ENCODE measurements at places on chromosomes 11 and 22.

DNA sequence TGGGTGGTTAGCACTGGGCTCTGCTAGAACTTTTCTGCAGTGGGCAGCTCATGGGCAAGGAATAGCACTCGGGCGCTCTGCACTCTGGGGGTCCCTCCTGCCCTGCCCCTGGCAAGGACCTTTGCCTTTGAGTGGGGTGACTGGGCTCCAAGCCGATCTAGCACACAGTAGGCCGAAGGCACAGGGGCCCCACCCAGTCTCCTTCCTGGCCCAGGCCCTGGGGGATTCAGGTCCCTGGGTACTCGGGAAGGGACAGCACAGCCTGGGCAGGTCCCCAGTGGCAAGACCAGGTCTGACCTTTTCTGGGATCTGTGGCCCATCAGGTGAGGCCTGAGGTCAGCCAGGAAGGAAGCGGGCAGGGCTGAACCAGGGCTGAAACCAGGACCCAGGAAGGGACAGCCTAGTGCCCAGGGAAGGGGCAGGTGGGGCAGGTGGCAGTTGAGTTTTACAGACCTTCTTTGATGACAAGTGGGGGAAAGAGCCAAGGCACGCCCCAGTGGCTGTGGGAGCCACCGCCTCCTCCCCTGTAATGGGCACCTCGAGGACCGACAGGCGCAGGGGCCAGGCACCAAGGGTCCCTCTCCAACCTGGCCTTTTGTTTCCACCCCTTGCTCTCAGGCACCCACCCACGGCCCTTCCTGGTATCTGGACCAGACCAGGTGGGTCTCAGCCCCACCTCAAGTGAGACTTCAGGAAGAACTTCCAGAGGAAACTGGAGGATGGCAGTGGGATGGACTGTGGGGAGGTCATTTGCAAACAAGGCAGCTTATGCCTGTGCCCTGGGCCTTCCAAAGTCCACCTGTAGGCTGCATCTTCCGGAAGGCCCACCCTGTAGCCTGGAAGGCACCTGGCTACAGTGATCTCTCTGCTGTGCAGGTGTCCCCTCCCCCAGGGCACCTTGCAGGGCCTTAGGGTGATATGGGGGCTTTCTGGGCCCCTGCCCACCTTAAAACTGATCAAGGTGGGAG is 883 bp upstream of the AIFM3 start:
- no peak for DNase-seq

GRCh38 chr22:43066134-43066533 is 23.1 kb downstream of the TTLL1 start:
- no peak for DNase-seq

- no peak for DNase-seq
Observed at GRCh38 chr11:65655570-65656332, 7.0 kb downstream of the RELA start.

- DNase-seq = no peak
Observed at GRCh38 chr11:119103793-119104192, 2.1 kb upstream of the DPAGT1 start.

- DNase-seq = peak; percentile 68
Observed at GRCh38 chr22:29080106-29080975, 7.5 kb downstream of the KREMEN1 start.

- DNase-seq = peak; percentile 86
Observed at GRCh38 chr22:46027211-46028105, 50.5 kb upstream of the WNT7B start.

- no peak for DNase-seq
Observed at GRCh38 chr11:14538271-14538925, 18.2 kb upstream of the PSMA1 start.

- no peak for DNase-seq
Observed at GRCh38 chr22:27104449-27104848, 447.1 kb downstream of the MIAT start.

DNA sequence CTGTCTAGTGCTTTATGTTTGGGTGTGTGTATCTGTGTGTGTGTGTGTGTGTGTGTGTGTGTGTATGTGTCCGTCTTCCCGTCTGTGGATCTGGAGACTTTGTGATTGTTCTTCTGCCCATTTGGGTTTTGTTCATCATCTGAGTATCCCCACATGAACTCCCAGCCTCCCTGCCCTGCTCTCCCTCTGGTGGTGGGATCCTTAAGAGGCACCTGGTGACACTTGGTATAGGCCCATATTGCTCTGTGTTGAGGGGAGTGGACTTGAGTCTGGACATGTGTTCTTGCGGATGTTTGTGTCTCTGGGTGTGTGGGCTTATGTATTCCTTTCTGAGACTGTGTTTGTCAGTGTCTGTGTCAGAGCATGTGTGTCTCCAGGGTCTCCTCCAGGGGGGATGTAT is 15.3 kb downstream of the RCOR2 start:
- DNase-seq = no peak

GRCh38 chr11:13114566-13115379 is 105.7 kb downstream of the RASSF10 start:
- peak; percentile 47 for DNase-seq

DNA sequence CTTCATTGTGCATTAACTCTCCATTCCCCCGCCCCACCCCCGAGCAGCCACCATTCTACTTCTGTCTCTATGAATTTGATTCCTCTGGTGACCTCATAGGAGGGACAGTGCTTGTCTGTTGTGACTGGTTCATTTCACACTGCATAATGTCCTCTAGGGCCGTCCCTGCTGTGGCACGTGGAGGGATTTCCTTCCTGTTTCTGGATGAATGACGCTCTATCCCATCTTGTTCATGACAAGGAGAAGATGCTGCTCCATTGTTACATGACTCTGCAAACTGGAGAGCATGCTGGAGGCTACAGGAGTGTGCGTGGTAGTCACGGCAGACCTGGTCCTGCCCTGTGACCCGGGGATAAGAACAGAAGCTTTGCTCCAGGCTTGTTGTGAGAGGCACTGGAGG is 61.3 kb downstream of the RTL6 start:
- peak; percentile 8 for DNase-seq

DNA sequence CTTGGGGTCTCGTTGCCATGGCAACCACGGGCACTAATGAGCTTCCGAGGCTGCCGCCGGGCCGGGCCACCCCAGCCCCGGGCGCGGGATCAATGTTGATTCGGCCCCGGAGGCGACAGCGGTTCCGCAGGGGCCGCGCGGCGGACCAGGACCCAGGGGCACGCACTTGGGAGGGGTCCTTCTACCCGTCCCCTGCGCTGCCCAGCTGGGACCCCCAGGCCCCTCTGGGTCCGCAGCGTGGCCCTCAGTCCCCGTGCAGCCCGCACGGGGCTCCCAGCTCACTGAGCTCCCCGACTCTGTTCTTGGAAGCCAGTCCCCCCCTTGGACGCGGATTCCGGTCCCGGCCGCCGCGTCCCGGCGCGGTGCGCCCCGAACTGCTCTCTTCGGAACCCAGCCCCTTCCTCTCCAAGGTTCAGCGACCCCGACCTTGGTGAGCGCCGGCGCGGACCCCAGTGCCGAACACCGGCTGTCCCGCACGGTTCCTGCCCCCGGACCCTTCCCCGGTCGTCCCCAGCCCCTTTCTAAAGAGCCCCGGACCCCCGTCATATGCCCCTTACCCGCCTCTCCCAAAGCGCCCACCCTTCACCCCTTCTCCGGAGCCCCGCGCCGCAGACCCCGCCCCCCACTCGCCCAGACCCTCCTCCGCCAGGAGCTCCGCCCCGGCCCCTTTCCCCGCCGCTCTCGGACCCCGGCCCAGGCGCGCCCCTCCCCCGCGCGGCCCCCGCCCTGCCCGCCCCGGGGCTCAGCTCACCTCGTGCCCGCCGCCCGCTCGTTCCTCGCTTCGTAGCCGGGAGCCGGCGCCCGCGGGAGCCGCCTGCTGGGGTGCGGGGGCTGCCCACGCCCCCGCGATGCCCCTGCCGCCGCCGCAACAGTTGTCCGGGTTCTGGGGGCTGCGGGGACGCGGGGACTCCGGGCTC is 18.3 kb upstream of the SHISAL1 start:
- DNase-seq = peak; percentile 82

- no peak for DNase-seq
Observed at GRCh38 chr11:44595964-44596381, 30.5 kb downstream of the CD82 start.

- no peak for DNase-seq
Observed at GRCh38 chr11:83682611-83682973, 396.4 kb upstream of the CCDC90B start.

DNA sequence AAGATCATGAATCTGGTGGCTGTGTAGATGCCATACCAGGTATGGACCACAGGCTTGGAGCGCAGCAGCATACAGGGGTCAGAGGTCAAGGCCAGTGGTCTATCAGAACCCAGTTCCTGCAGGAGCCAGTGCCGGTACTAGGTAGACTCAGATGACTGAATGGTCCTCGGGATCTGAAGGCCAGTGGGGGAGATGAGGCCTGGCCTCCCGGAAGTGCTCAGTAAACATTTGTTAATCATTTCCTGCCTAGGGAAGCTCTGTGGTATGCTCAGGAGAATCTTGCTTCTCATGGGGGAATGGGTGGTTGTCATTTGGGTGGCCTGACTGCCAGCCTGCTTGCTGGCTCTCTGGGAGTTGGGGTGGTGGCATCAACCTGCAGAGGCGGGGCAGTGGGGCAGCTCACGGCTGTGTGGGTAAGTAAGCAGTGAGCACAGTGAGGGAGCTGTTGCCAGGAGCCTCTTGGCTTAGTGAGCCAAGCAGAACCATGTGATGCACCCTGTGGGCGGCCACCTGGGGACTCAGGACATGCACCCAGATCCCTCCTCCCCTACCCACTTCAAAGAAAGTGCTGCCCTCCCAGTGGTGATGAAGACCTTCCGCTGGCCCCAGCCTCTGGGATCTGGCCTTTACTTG is 33.0 kb downstream of the PTPRJ start:
- DNase-seq = no peak

- no peak for DNase-seq
Observed at GRCh38 chr11:71499546-71499945, 27.5 kb upstream of the KRTAP5-7 start.

DNA sequence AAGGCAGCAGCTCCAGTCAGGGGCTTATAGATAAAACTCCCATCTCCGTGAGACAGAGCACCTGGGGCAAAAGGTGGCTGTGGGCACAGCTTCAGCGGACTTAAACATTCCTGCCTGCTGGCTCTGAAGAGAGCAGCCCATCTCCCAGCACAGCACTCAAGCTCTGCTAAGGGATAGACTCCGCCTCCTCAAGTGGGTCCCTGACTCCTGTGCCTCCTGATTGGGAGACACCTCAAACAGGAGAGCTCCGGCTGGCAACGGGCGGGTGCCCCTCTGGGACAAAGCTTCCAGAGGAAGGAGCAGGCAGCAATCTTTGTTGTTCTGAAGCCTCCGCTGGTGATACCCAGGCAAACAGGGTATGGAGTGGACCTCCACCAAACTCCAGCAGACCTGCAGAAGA is 279.4 kb downstream of the LARGE1 start:
- DNase-seq = no peak

DNA sequence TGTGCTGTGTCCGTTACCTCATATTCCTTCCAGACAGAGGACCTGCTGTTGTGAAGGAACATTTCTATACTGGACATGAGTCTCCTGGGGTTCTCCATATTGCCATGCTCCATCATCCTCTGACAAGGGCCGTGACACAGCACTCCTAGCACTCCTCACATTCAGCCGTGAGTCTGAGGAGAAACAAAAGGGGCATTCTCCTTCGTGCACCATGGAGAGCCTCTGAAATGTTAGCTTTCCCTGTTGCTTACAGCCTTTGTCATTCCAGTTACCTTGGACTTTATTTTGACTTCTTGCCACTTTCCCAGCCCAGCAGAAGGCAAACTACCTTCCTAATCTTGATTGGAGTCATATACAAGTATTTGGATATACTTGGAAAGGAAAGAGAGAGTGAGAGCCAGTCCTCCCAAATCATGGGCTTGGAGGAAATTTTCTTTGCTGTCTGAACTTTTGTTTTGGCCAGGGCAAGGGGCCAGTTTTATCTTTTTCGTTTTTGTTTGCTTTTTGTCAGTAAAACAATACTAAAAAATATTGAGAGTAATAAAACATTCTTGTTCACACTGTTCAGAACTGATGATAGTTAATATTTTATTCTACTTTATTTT is 29.1 kb upstream of the TECTA start:
- DNase-seq = peak; percentile 11

- no peak for DNase-seq
Observed at GRCh38 chr11:5625281-5625680, 480 bp downstream of the TRIM34 start.

- no peak for DNase-seq
Observed at GRCh38 chr11:35856756-35857155, 87.1 kb upstream of the LDLRAD3 start.

GRCh38 chr11:40679276-40679675 is 780.2 kb downstream of the LRRC4C start:
- no peak for DNase-seq

- no peak for DNase-seq
Observed at GRCh38 chr11:66340596-66341501, 4.1 kb downstream of the BRMS1 start.

DNA sequence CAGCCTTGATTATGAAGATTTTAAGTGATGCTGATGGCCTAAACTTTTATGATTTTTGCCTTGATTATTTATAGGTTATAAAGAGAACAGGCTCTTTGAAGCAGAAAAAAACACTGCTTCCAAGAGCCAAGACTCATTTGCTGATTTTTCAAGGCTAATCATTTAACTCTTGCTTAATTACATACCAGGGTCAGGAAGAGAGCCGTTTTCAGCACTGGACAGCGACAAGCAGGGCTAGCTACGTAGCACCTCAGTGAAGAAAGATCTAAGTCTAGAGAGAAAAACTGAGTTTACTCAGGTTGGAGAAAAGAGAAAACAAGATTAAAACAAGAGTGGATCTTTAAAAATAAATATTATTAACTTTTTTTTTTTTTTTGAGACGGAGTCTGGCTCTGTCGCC is 615.4 kb upstream of the B3GAT1 start:
- no peak for DNase-seq

DNA sequence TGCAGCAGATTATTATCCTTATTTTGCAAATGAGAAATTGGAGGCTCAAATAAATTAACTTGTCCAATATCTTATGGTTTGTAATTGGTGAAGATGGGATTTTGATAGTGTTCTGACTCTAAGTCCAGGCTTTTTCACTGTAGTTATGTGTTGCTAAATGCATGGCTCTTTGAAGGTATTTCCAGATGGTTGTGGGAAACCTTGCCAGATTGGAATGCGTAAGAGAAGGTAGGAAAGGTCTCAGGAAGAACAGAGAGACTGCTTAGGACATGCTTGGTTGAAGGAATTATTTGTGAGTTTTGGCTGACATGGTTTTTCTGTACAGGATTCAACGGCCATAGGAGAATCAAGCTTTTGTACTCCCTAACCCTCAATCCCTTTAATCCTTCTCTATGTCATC is 108.6 kb downstream of the STIM1 start:
- DNase-seq = no peak

- no peak for DNase-seq
Observed at GRCh38 chr11:78138291-78138690, 1.1 kb downstream of the ALG8 start.

DNA sequence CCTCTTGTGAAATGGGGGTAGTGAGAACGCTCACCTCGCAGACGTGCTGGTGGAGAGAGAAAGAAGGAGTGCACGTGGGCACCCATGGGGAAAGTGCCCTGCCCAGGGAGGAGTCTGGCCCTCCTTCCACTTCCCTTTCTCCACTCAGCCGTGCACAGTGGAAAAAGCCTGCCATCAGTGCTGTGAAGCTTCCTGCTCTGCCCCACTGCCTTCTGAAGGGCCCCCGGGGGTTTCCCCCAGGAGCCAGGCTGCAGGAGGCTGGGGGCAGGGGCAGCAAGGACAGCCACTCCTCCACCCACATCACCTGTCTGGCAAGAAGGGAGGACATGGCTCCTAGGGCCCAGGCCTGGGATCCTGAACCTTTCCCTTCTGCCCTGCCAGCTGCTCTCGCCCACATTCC is 7.6 kb downstream of the TP53I11 start:
- DNase-seq = no peak

GRCh38 chr11:10204021-10204420 is 90.0 kb downstream of the SBF2 start:
- DNase-seq = no peak

GRCh38 chr22:27798511-27799014 is 3.0 kb downstream of the MN1 start:
- DNase-seq = peak; percentile 89

Data from retina (tissue), 1 donor.